ENCODE measurements at places on chromosomes 7 and 10. TPM values are rescaled to one million over a fixed set of nuclear protein-coding genes. Genes with fewer than 3 reads are reported as not detected.

Gene HGF
- not detected for total RNA-seq

Gene NOD1
- 22.1 TPM for total RNA-seq

Gene H2BK1
- 1.1 TPM for total RNA-seq

Gene C10orf105
- total RNA-seq: 0.61 TPM

Gene NRG3
- total RNA-seq: not detected

Gene TRIM50
- not detected for total RNA-seq

Gene GALNT11
- 16.3 TPM for total RNA-seq

Gene OR2A5
- total RNA-seq: not detected

Gene HPSE2
- not detected for total RNA-seq

Gene KIF11
- total RNA-seq: 76.2 TPM

Gene INHBA
- not detected for total RNA-seq

Gene SKIDA1
- 0.25 TPM for total RNA-seq

Gene SDK1
- total RNA-seq: 0.16 TPM

Gene PPP1R17
- not detected for total RNA-seq

Gene NKX6-2
- not detected for total RNA-seq

Gene IKZF1
- 486 TPM for total RNA-seq

Gene KCND2
- total RNA-seq: not detected

Gene GHRHR
- not detected for total RNA-seq

Gene FZD1
- 0.66 TPM for total RNA-seq

Gene PNLIPRP1
- total RNA-seq: not detected

Gene ACTR3C
- total RNA-seq: 11.7 TPM

Gene CALCR
- not detected for total RNA-seq

Gene CNTNAP2
- total RNA-seq: not detected

Gene TAS2R3
- 1.3 TPM for total RNA-seq

Gene RBM20
- 0.09 TPM for total RNA-seq

All from T-helper 2 cell treated with Interferon-gamma antibody and Interleukin-4, amounts not matched to agents 100 ng/mL and 5 ng/mL, for 36 hours (primary cell).